Stimulated activated CD4-positive, alpha-beta T cell treated with anti-CD3 and anti-CD28 coated beads, Interleukin-2, amount 100 ng/mL, for 48 hours (primary cell): ENCODE measurements at places on chromosomes 2 and 18.
A peak's percentile ranks its signal among the peaks of the same experiment; 100 is the strongest.

DNA sequence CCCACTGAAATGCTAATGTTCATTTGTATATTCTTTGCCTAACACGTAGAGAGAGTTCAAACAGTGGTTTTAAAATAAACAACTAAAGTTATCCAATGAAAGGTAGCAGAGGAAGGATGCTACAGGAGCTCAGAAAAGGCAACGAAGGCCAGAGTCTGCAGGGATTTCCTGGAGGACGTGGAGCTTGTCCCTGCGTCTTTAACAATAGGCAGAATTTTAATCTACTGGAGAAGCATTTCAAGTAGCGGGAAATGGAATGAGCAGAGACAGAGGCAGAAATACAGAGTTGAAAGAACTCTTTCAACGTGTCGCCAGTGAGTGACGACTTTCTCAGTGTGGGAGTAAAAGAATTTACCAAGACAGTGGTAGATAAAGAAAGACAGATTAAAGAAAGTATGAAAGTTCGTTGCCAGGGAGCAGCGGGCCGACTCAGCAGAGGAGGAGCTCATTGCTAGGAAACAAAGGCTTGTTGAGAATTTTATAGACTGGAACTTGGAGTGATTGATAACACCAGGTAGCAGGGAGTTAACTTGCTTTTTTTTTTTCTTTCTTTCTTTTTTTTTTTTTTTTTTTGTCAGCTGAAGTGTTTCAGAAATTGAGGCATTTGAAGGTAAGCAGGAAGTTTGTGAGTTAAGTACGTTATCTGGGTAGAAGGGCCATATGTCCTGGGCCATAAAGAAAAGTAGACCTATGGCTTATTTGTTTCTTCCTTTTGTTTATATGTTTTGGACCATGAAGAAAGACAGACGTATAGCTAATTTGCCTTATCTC, 625 bp upstream of the NBAS start:
- DNase-seq = peak; percentile 14

GRCh38 chr18:38250971-38251370, 685.4 kb upstream of the CELF4 start:
- no peak for DNase-seq

- no peak for DNase-seq
These were observed 38.4 kb downstream of the EPAS1 start for GRCh38 chr2:46335391-46336282.

DNA sequence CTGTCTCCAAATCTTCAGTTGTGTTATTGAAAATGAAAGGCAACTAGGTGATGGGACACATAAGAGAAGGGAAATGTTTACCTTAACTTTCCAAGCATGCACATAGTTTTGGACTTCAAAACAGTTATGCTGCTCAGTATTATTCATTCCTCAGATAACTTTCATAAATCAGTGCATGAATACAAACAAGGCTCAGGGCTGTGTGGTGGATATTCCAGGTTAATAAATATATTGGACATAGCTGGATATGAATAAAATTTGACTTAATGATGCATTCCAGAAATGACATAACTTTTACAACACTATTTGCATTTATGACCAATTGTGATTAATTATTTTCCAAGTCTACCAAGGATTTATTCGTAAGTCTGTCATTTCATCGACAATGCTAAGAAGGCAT, 301.2 kb upstream of the ZNF804A start:
- no peak for DNase-seq

GRCh38 chr18:48939205-48940097, 11.3 kb downstream of the SMAD7 start:
- no peak for DNase-seq

DNA sequence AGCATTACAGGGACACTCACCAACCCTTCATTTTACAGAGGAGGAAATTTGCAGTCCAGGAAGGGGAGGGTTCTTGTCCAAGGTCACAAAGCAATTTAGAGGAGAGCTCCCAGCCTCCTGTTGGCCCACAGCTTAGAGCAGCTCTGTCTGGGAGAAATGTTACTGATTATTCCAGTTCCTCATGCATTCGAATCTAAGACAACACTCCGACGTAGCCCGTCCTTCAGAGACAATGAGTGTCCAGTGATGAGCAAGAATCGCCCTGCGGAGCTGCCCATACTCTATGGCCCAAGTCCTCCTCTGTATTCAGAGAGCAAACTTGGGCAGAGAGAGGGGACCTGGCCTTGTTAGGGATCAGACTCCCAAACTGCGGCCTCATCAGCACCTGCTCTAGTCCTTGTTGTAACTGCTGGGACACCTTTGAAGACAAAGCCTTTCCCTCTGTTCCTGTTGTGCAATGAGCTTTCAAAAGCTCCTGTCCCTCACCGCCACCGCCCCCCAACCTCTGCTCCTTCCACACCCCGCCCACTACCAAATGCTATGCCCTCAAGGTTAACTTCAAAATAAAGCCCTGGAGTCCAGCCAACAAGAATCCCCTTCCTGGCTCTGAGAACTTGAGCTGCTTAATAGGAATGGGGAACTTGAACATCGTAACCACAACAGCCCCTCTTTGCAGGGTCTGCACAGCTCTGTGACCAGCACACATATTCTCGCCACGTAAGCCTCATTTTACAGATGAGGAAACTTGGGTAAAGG, 234.8 kb upstream of the SMAD2 start:
- DNase-seq = no peak

DNA sequence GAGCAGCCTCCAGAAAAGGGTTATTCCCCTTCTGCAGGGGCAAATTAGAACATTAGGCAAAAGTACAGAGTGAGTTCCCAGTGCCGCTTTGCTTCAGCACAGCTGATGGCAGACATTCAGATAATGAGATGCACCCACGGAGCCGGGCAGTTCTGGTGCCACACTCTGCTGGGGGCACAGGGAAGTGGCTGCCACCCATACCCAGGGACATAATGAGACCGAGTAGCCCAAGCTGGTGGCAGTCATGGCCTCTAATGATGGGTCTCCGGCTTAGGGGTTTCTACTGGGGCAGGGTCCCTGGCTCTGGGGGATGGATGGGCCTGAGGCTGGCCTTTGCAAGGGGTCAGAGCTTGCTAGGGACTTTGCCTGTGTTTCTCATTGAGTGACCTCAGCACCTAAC, 26.2 kb downstream of the GLI2 start:
- DNase-seq = no peak

DNA sequence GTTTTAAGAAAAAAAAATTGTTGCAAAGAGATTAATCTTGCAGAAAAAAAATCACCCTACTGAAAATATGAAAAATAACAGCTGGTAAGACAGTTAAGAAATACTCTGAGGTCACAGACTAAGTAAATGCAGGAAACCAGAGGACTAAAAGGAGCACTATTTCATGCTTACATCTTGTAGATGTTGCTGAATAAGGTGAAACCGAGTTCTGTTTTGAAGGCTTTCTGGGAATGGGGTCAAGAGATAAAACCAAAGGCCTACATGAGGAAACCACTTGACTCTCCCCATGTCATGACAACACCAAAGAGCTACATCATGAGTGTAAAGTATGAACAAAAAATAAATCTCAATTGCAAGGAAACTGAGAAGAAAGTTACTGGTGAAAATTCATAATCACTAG, 197.6 kb downstream of the LRP1B start:
- no peak for DNase-seq
